WTC11 (cell line): ENCODE measurements at places on chromosomes 7 and 10.

- DNase-seq: no peak
- no peak overlapping the region for H3K27ac ChIP-seq
- no peaks in the 10 kb centered on the region for H3K36me3 ChIP-seq
These were observed 921.9 kb downstream of the LRMDA start for GRCh38 chr10:76353237-76353851.

DNA sequence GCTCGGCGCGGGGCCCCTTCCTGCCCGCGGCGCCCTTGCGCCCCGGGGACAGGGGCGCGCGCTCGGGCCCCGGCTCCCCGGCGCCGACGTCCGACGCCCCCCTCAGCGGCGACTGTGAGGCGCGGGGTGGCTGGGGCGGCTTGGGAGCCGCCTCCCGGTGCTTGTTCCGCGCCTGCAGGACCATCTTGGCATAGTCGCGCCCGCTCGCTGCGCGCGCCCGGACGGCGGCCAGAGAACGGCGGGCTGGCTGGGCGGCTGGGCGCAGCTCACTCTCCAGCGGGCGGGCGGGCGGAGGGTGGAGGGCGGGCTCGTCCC lies at the start of gene DPY19L1:
TSS of gene DPY19L1 (minus strand) at position 275 of the 315 bp plus-strand sequence. CDS start at position 184, 91 bp downstream.
- H3K27me3 ChIP-seq: 0 out of 2 replicates have a peak, but pooled peaks cover under 1% of the 10 kb centered on the region
- no peak for DNase-seq
- no peaks in the 10 kb centered on the region for H3K36me3 ChIP-seq
- peak within 1 kb of the TSS; percentile 86 for H3K27ac ChIP-seq
- peak within 1 kb of the TSS; percentile 96 for H3K4me3 ChIP-seq

GRCh38 chr10:77592946-77593636 lies 44.5 kb downstream of the KCNMA1 start:
- no peak overlapping the region for H3K4me3 ChIP-seq
- H3K36me3 ChIP-seq: no peaks in the 10 kb centered on the region
- peaks cover 3% of the 10 kb centered on the region; the same call in 1 of the 2 replicates for H3K4me1 ChIP-seq
- peaks cover 14% of the 10 kb centered on the region for H3K27me3 ChIP-seq
- no peak for DNase-seq
- no peak overlapping the region for H3K27ac ChIP-seq

- no peaks in the 10 kb centered on the region; the same call in 1 of the 2 replicates for H3K27me3 ChIP-seq
- H3K4me1 ChIP-seq: no peaks in the 10 kb centered on the region
- H3K36me3 ChIP-seq: no peaks in the 10 kb centered on the region
- H3K27ac ChIP-seq: no peak overlapping the region
- no peak overlapping the region for H3K4me3 ChIP-seq
These were observed 96.2 kb downstream of the NPTX2 start for GRCh38 chr7:98713165-98713810.

GRCh38 chr7:48875045-48875916 lies 49.1 kb upstream of the CDC14C start:
- H3K27me3 ChIP-seq: no peaks in the 10 kb centered on the region
- no peak overlapping the region for H3K27ac ChIP-seq
- DNase-seq: peak; percentile 61
- no peaks in the 10 kb centered on the region for H3K36me3 ChIP-seq
- no peak overlapping the region for H3K4me3 ChIP-seq

DNA sequence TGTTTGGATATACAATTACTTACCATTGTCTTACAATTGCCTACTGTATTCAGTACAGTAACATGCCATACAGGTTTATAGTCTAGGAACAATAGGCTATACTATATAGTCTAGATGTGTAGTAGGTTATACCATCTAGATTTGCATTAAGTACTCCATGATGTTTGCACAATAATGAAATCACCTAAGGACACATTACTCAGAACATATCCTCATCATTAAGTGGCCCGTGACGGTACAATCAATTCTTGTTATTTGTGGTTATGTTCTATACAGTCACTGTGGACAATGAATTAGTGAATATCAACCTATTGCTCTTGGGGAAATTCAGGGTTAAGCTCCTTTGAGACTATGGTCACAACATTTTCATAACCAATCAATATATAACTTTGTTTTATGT lies 75.6 kb downstream of the MICU1 start:
- H3K4me1 ChIP-seq: peaks cover 10% of the 10 kb centered on the region
- H3K27me3 ChIP-seq: no peaks in the 10 kb centered on the region
- H3K4me3 ChIP-seq: no peak overlapping the region
- DNase-seq: no peak

DNA sequence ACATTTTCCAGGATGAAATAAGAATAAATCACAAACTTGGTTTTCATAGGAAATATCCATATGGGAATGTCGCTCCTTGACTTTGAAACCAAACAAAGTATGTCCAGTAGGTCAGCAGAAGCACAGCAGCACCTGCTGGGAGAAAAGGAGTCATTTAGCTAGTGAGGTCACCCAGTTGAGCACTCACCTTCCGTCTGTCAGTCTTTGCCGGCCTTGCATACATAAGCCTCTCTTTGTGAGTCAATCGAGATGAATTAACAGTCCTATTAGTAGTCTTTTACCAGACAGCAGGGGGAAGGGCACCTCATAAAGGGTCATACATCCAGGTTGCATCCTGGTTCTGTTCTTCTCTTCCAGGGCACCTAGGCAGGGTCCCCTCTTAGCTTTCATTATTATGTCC lies 232.5 kb upstream of the FZD1 start:
- H3K4me3 ChIP-seq: peak overlapping the region; percentile 42
- DNase-seq: peak; percentile 32
- H3K4me1 ChIP-seq: peaks cover 62% of the 10 kb centered on the region

DNA sequence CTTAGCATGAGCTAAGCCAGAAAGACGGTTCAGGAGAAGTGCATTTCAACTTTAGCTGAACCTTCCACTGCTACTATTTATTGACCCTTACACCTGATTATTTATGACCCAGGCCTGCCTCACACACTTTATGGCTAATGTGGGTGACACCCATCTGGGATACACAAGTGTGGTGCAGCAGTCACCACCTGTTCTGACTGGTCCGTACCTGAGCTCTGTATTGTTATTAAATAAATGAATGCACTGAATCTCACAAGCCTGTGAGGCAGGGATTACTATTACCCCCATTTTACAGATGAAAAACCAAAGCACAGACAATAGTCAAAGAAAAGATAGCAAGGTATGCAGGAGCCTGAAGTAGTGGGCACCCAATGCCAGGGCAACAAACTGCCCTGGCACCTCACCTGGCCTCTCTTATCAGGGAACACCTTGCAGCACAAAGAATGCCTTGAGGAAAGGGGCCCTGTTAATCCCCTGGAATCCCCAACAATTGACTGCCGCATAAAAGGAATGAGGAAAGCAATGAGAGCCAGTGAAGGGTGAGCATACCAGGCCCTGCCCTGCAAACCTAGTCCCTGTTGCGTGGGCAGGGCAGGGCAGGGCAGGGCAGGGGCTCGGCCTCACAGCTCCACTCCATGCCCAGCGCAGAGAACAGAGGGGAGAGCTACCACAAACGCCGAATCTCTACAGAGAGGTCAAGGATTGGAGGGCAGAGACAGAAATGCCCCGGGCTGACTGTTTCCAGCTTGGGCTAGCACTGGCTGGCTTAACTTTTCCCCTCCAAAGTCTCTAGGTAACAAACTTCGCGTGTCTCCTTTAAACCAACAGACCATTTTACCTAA lies 1.3 kb downstream of the ANXA11 start:
- peaks cover 66% of the 10 kb centered on the region for H3K4me1 ChIP-seq
- H3K36me3 ChIP-seq: no peaks in the 10 kb centered on the region
- H3K27me3 ChIP-seq: peaks cover 9% of the 10 kb centered on the region
- peak overlapping the region; percentile 86 for H3K4me3 ChIP-seq
- DNase-seq: peak; percentile 24

- no peak for DNase-seq
- H3K4me1 ChIP-seq: peaks cover 28% of the 10 kb centered on the region
- no peak overlapping the region for H3K4me3 ChIP-seq
- H3K36me3 ChIP-seq: no peaks in the 10 kb centered on the region
- H3K27ac ChIP-seq: peak overlapping the region; percentile 73
These were observed 55.8 kb downstream of the TACC2 start for GRCh38 chr10:122044713-122045112.

GRCh38 chr7:76515999-76516443 lies 5.7 kb downstream of the UPK3B start:
- H3K36me3 ChIP-seq: no peaks in the 10 kb centered on the region
- H3K4me1 ChIP-seq: peaks cover 12% of the 10 kb centered on the region
- no peak overlapping the region for H3K4me3 ChIP-seq
- DNase-seq: peak; percentile 91
- H3K27ac ChIP-seq: no peak overlapping the region

- peak overlapping the region; percentile 75 for H3K4me3 ChIP-seq
- H3K36me3 ChIP-seq: peaks cover 4% of the 10 kb centered on the region; the same call in 1 of the 2 replicates
- peak; percentile 15 for DNase-seq
- H3K27me3 ChIP-seq: peaks cover 69% of the 10 kb centered on the region
- H3K27ac ChIP-seq: no peak overlapping the region
These were observed 1.0 kb upstream of the ZNF800 start for GRCh38 chr7:127393368-127394058.

DNA sequence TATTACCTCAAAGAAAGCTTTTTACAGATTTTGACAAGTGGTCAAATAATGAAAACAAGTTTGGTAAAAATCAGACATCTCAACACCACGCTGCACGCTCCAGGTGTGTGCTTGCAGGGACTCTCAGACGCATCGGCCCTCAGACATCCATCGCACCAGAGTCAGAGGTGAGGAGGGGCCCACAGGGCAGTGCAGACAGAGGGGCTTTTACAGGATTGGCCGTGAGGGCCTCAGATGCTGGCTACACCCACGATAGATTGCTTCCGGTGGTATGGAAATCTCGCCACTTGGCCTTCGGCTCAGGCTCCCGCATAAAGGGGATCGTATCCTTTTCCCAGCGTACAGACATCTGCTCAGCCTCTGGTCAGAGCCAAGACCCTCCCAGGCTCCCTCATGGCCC lies 72.1 kb downstream of the TCERG1L start:
- H3K4me3 ChIP-seq: no peak overlapping the region
- no peaks in the 10 kb centered on the region for H3K4me1 ChIP-seq
- H3K27me3 ChIP-seq: peaks cover 10% of the 10 kb centered on the region
- peaks cover 67% of the 10 kb centered on the region for H3K36me3 ChIP-seq

- no peaks in the 10 kb centered on the region for H3K36me3 ChIP-seq
- no peak overlapping the region for H3K4me3 ChIP-seq
- no peak overlapping the region for H3K27ac ChIP-seq
- no peak for DNase-seq
- H3K4me1 ChIP-seq: peaks cover 15% of the 10 kb centered on the region
These were observed 183.5 kb upstream of the INHBA start for GRCh38 chr7:41886262-41886900.
